ENCODE measurements at places on chromosomes 11 and 22.

DNA sequence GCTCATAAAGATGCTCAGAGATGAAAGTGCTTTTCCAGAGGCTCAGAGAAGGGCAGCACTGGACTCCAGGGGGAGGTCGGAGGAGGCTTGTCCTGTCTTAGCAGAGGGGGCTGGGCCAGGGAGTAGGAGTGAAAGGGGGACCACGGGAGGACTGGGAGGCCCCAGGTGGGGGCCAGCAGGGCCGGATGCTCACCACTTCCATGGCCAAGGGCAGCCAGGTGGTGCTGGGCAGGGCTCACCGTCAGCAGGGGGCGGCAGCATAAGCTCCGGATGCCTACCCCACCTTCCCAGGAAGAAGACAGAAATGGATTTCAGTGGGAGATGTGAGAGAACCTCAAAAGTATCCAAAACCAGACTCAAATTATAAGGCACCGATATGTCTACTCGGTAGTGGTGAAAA is 11.0 kb downstream of the RAB36 start:
- no peak for DNase-seq

GRCh38 chr11:3675971-3676370 is 4.8 kb upstream of the CHRNA10 start:
- peak; percentile 43 for DNase-seq

GRCh38 chr22:42177891-42178336 is 47.3 kb upstream of the CYP2D6 start:
- DNase-seq, result no peak

- no peak for DNase-seq
These were observed 1.1 kb upstream of the PDGFD start for GRCh38 chr11:104165014-104165413.

GRCh38 chr11:62804310-62805075 is 747 bp downstream of the NXF1 start:
- DNase-seq, result peak; percentile 49

- DNase-seq, result no peak
These were observed 10.1 kb downstream of the IRAG1 start for GRCh38 chr11:10683429-10683828.

- no peak for DNase-seq
These were observed 30.2 kb upstream of the HMGXB4 start for GRCh38 chr22:35226958-35227647.

GRCh38 chr11:24900960-24901549 is 404.2 kb downstream of the LUZP2 start:
- DNase-seq, result no peak

DNA sequence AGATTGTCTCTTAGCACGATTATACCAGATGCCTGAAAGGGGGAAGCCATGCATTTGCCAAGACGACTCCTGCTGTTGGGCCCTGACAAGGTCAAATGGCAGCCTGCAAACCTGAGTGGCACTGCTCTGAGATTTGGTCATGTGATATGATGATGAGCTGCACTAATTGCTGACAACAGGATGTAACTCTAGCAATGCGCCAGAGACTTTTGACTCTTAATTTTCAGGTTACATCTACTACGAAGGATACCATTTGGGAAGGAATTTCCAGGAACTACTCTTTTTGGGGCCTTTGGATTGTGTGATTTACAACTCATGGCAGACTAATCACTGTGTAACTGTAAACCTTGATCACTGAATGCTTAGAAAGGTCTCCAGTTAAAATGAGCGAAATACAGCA is 13.1 kb downstream of the TREH start:
- DNase-seq, result no peak

- DNase-seq, result no peak
These were observed 205.2 kb downstream of the BRD1 start for GRCh38 chr22:49622241-49623105.

DNA sequence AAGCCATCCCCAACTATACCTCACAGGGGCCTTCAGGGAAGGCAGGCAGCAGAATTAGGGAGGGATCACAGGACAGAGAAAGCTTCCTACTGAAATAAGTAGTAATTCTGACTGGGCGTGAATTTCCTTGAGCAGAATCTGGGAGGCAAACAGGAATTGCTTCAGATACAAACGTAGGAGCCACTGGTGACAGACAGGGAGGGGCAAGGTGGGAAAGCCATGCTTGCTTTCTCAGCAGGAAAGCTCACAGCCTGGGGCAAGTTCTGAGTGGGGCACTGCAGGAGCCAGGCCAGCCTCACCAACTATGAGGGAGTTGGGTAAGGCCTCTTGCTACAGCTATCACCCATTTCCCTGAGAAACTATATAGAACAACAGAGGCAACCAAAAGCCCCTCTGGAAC is 43.6 kb downstream of the ARHGAP32 start:
- no peak for DNase-seq

DNA sequence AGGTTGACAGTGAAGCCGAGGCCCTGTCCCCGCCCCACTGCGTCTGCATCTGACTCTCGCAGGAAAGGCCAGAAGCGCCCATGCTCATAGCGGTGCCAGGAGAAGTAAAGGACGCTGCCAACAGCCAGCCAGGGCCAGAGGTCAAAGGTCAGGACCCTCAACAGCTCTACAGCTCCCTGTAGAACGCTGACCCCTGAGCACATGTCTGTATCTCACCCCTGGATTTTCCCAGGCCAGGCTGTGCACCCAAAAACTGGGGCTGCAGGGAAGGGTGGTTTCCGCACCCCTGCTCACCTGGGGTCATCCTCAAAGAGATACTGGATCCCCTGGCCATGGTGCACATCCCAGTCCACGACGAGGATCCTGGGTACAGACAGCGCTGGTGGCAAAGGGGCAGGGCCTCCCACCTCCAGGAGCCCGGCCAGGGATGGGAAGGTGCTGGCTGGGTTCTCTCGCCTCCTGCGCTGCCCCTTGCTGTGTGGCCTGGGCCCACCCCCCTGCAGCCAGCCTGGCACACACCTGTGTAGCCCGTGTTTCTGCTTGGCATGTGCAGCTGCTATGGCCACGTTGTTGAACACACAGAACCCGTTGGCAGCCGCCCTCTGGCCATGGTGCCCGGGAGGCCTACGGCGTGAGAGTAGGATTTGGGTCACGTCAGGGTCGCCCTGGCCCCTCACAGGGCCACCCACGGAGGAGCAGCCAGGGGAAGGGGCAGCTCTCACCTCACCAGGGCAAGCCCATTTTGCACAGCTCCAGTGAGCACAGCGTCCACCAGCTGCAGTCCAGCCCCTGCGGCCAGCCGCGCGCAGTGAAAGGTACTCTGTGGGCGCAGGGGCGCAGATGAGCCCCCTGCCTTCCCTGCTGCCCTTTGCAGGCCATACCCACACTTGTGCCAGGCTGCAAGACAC is 1.5 kb downstream of the HDAC10 start:
- no peak for DNase-seq

GRCh38 chr11:59272771-59273372 is 60.1 kb upstream of the MPEG1 start:
- no peak for DNase-seq

GRCh38 chr11:67265633-67266448 is 432 bp upstream of the GRK2 start:
- no peak for DNase-seq

DNA sequence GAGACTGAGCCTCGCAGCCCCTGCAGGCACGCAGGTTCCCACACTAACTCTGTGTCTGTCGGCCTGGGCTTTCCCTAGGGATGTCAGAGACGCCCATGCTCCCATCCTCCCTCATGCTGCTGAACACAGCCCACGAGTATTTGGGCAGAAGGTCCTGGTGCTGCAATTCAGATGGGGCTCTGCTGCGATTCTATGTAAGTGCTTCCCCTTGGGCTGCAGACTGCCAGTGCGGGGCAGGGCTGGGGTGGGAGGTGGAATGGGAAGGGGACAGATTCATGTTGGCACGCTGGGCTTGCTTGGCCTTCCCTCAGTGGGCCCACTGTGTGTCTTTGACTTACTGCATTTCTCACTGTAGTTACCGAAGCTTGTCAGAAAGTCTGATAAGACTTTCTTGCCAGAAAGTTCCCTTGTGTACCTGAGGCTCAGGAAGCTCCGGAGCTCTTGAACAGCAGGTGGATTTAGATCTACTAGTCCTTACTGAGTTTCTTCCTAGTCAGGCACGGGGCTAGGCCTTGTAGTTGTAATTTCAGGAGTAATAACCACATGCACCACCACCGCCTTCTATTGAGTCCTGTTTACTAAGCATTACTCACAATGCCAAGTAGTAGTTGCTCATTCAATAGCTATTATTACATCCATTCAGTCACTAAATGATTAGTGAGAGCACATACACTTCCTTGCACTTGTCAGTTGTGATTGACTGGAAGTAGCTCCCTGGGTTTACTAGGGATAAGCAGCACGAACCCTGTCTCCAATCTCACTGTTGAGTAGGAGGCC is 65.2 kb downstream of the CABIN1 start:
- DNase-seq, result no peak

GRCh38 chr11:96242191-96242847 is 100.7 kb downstream of the MAML2 start:
- DNase-seq, result no peak

GRCh38 chr11:64620381-64620971 is 29.5 kb downstream of the SLC22A12 start:
- no peak for DNase-seq

GRCh38 chr11:69076129-69076791 is 27.5 kb downstream of the TPCN2 start:
- DNase-seq, result no peak

- no peak for DNase-seq
These were observed 124.5 kb downstream of the KCNQ1 start for GRCh38 chr11:2569321-2569721.

GRCh38 chr11:106854429-106854828 is 163.8 kb downstream of the GUCY1A2 start:
- DNase-seq, result no peak

GRCh38 chr22:43998679-43999264 is 25.3 kb upstream of the PARVB start:
- DNase-seq, result no peak

DNA sequence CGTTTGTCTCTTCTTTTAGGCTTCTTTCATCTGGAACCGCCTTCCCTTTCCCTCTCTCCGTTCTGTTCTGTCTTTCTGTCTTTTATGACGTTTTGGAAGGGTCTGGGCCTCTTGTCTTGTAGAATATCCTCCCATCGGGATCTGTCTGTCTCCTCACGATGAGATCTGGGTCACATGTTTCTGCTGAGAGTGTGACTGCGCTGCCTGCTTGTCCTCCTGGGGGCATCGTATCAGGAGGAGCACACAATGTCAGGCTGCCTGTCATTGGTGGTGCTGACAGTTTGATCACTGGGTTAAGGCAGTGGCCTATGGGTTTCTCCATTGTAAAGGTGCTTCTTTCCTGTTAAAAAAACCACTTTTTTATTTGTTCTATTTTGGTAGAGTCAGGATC is 60.4 kb upstream of the PARVG start:
- no peak for DNase-seq

GRCh38 chr11:75968021-75968625 is 153.1 kb downstream of the UVRAG start:
- no peak for DNase-seq

GRCh38 chr22:40107244-40107643 is 70.5 kb upstream of the TNRC6B start:
- DNase-seq, result no peak

GRCh38 chr22:46661221-46661851 is 41.1 kb downstream of the GRAMD4 start:
- DNase-seq, result no peak

GRCh38 chr11:17013548-17014320 is 480 bp downstream of the PLEKHA7 start:
- DNase-seq, result no peak

All from foreskin melanocyte (primary cell).